Midbrain (tissue), 1 donor: ENCODE measurements at places on chromosomes 12 and 14.

GRCh38 chr12:122183588-122183940 is 641 bp downstream of the LRRC43 start:
- no peak for DNase-seq

GRCh38 chr12:45468751-45469615 is 253.1 kb downstream of the ANO6 start:
- DNase-seq = no peak

DNA sequence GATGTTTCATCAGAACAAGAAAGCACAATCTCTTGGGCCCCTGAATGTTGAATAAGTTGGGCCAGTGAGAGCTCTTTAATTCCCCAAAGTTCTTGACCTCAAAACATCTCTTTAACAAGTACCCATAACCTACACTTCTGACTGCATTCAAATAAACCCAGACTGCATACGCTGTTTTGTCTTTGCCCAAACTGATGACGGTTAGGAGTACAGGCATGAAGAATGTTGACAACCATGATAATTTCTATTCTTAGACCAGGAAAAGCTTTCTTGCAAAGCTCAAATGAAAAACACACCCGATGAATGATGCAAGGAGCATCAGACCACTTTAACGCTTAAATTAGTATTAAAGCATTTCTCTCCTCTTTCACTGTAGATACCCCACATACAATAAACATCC is 11.7 kb upstream of the RAB3IP start:
- no peak for DNase-seq

DNA sequence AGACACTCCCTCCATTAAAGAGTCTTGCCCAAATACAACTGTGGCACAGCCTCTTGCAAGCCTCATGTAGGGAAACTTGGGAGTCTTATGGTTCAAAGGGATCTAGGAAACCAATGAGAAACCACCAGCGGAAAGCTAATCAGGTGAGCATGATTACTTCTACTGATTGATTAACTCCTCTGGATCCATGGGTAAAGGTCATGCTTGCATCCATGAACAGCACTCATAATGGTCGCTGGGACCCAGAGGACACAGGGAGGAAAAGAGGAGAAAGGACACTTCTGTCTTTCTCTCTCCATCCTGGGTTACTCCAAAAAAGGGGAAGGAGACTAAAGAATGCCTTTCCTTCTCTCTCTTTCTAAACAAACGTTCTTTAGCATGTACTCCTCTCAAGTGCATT is 1397.2 kb downstream of the LRFN5 start:
- DNase-seq = no peak

GRCh38 chr12:21998295-21998694 is 47.7 kb upstream of the CMAS start:
- DNase-seq = no peak

GRCh38 chr12:132478845-132479244 is 11.1 kb upstream of the FBRSL1 start:
- no peak for DNase-seq

- DNase-seq = no peak
These were observed 106.0 kb upstream of the RTL1 start for GRCh38 chr14:101009531-101009930.

DNA sequence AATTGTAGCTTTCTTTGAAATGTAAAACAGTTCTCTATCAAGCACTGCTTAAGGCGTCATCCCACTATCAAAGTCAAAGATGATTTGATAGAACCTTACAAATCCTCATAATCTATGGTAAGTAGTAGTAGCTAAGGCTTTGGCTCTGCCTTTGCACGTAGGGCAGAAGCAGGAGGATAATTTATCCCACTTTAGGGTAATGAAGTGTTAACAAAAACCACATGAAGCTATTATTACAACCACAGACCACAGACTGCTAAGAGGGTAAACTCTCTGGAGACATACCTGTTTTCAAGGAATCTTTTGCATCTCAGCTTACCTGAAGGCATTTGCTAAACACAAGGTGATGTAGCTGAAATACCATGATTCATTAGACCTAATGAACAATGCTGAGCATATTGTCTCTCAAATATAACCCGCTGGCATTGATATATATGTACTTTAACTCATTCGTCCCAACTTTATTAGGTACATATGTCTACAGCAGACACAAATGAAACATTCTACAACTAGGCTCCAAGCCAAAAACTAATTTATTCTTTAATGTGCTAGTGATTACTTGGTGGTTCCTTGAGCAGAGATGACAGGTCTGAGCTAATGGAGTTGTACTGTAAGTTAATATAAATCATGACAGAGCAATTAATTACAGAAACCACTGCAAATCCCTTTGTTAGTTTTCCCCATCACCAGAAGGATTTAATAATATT is 368.8 kb downstream of the ETNK1 start:
- no peak for DNase-seq

GRCh38 chr12:21384261-21384660 is 11.6 kb downstream of the IAPP start:
- no peak for DNase-seq

- no peak for DNase-seq
These were observed 49.5 kb upstream of the RTRAF start for GRCh38 chr14:51939755-51940301.

- DNase-seq = no peak
These were observed 399.8 kb downstream of the RAD51B start for GRCh38 chr14:68219407-68219806.

GRCh38 chr14:92328664-92329255 is 5.8 kb downstream of the SLC24A4 start:
- no peak for DNase-seq

DNA sequence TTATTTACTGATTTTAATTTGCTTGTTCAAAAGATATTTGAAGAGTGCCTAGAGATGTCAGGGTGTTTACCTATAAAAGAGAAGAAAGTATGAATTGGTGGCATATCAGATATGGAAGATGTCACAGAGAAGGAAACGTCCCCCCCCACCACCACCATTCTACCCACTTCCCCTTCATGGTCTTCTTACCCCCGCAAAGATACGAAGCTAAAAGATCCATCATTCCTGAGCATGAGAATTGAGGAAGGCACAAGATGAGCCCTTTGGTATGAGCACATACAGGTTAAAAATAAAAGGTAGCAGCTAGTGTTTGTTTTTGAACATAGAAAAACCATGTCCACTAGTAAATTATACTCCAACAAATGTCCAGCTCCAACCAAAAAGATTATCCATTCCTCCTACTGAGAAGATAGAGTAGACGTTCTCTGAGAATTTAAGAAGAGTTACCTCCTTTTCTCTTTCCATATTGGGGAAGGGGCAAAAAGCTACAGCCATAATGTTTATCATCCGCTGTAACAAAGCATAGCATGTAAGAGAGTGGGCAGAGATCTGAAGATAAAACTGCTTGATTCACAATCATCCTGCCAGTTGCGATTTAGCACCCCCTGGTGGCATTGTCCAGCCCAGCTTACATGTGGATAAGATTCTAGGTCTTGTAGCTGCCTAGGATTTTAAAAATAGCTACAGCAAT is 29.1 kb downstream of the NFYB start:
- peak; percentile 85 for DNase-seq

DNA sequence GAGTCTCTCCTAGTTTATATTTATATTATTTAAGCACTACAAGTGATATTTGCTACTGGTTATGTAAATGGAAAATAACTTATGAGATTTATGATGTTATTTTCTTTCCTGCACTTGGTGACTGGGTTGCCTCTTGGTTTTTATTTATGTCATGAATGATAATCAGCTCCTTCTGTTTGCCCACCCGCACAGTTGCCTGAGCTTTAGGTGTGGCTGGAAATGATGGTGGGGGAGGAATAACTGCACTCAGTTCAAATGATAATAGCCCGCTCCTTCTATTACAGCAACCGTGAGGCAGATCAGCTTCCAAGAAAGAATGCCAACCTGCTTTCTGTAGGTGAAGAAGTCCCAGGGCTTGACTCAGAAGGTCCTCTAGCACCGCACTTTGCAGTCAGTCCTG is 190.2 kb upstream of the CAND1 start:
- no peak for DNase-seq

- no peak for DNase-seq
These were observed 275.2 kb upstream of the GARIN6 start for GRCh38 chr12:99372257-99372920.

GRCh38 chr12:2160043-2160442 is 107.3 kb downstream of the CACNA1C start:
- no peak for DNase-seq

- peak; percentile 15 for DNase-seq
These were observed 67.3 kb upstream of the EGLN3 start for GRCh38 chr14:34018125-34018524.

DNA sequence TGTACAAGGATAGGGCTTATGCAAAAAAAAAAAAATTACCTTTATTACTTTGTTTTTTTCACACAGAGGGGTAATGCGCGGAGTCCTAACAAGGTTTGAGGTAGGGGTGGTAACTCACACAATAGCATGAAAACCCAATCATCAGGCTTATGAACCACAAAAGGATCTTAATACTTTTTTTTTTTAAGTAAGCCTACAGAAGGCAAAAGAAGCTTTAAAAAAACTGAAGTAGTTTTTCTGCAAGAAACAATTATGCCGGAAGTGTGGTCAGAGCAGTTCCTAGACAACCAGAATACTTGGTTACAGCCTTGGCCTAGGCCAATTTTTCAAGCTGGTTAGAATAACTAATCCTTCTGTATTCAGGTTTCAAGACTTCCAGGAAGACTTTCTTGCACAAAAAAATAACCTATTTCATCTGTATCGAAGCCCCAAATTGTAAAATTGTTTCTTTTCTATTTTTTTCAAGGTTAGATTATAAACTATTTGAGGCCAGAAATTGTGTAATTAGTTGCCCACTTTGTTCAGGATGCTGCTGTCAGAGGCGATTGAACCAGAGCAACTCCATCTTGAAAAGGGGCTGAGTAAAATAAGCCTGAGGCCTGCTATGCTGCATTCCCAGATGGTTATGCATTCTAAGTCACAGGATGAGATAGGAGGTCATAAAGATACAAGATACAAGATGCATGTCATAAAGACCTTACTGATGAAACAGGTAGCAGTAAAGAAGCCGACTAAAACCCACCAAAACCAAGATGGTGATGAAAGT is 1.8 kb upstream of the GNS start:
- no peak for DNase-seq

GRCh38 chr14:73492670-73493069 is 1.9 kb downstream of the RIOX1 start:
- no peak for DNase-seq

DNA sequence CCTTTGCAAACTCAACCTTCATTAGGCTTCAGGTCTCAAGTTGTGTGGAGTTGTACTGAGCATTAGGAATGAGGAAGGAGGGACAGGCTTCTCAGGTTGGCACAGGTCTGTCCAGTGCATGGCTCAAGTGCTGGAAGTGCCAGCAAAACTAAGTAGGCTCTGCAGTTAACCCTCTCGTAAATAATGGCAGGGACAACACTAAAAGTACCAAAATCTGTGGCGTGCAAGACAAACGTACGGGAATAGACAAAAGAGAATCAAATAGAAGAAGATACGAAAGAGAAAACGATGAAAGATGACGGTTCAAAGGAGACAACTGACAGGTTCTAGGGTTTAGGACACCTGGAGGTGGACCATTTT is 612 bp downstream of the TRAPPC6B start:
- DNase-seq = peak; percentile 32

DNA sequence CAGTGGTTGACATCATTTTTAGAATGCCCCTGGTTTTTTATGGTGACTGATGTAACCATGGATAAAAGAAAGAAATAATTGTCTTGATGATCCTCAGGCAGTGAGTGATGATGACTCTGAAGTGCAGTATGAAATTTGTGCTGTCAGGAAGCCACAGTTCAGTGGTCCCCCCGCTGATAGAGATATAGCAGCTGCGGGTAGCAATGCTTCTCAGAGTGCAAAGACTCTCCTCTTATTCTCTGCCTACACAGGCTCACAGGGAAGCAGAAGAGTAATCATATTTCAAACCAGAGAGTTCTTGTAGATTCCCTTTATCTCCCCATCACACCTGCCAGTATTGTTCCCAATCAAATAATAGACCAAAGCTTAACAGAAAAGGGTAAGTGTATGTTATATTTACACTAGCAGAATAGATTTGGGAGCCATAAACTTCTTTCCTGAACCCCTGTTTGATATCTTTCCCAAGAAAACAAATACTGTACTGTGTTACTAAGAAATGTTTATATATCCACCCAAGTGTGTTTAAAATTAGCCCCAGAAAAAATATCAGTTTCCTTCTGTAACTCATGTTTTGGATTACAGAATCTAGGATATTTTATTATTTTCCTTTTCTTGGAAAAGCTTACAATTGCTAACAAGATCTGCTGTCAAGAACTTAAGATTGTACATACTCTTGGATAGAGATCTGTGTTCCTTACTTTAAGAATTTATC is 1817.4 kb upstream of the FLRT2 start:
- DNase-seq = no peak

GRCh38 chr12:15268927-15269552 is 47.8 kb upstream of the RERG start:
- DNase-seq = peak; percentile 45

- DNase-seq = peak; percentile 59
These were observed 24.8 kb downstream of the CLECL1 start for GRCh38 chr12:9707864-9708808.

- peak; percentile 90 for DNase-seq
These were observed 678.6 kb downstream of the BCL11B start for GRCh38 chr14:98593361-98593761.

GRCh38 chr14:64440494-64440893 is 24.8 kb upstream of the AKAP5 start:
- no peak for DNase-seq

- no peak for DNase-seq
These were observed 22.4 kb upstream of the FKBP4 start for GRCh38 chr12:2772370-2772769.
